ENCODE measurements at places on chromosomes 6 and 20.

GRCh38 chr6:13561624-13562267 lies 12.7 kb upstream of the SIRT5 start:
- DNase-seq, result no peak

- no peak for DNase-seq
Observed at GRCh38 chr6:12704946-12705345, 11.6 kb upstream of the PHACTR1 start.

- no peak for DNase-seq
Observed at GRCh38 chr20:36720510-36720909, 25.4 kb downstream of the NDRG3 start.

DNA sequence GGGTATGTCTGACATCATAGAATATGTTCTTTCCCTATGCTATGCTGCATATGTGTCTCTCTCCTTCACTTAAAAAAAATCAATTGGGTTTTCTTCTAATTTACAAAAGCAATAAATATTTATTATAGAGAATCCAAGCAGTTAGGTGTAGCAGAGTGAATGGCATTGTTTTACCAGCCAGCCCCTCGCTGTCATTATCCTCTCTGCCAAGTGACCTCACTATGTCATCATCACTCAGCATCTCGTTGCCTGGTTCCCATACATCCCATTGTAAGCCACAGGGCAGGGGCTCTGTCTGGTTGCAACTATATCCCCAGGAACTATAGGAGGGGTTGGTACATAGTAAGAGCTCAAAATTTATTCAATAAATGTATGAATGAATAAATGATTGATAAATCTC lies 31.3 kb downstream of the KIAA0319 start:
- no peak for DNase-seq

DNA sequence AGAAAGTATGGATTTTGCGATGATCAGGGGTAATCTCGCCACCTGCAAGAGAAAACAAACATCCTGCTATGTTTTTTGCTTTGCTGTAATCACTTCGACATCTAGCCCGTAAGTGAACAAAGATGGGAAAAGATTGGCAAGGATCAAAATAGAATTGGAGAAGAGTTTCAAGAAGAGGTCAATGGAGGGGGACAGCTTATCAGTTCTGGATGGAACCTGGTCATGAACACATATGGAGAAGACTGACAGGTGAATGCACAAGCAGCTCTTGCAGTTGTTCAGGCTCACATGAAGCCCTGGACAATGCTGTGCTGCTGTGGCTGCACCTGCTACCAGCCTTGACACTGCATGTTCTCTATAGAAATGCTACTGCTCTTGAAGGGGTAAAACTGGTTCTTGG lies 222.1 kb downstream of the BCAS1 start:
- no peak for DNase-seq

GRCh38 chr20:11159728-11160127 lies 485.9 kb upstream of the JAG1 start:
- DNase-seq, result peak; percentile 13

DNA sequence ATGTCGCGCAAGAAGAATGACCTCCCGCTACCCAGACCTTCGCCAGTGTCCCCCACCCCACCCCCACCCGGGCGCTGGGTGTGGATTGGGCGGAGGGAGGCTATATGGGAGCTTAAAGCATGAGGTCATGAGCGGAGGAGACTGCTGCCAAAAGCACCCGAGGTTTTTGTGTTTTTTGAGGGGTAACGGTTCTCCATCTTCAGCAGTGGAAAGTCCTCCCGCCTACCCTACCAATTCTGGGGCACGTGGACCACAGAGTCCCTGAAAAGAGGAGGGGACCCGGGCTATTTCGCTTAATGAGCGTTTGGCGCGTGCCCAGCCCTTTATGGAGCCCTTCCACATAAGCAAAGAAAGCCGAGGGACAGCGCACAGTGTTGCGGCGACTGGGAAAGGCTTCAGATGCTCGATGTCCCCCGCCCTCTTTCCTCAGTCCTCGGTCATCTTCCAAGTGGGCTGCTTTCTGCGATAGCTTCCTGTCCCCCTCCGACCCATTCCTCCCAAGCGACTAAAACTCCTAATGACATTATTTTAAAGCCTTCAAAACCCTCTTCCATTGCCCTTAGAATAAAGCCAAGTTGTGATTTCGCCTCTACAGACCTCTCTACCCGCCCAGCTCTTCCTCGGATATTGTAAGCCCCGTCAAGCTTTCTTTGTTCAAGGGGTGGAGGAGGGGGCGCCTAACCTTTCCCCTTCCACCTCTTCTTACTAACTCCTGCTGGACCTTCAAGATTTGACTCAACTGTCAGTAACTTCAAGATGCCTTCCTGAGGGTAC lies 2.1 kb upstream of the TRERF1 start:
- peak; percentile 76 for DNase-seq

- DNase-seq, result no peak
Observed at GRCh38 chr6:3484946-3485345, 28.1 kb upstream of the SLC22A23 start.

DNA sequence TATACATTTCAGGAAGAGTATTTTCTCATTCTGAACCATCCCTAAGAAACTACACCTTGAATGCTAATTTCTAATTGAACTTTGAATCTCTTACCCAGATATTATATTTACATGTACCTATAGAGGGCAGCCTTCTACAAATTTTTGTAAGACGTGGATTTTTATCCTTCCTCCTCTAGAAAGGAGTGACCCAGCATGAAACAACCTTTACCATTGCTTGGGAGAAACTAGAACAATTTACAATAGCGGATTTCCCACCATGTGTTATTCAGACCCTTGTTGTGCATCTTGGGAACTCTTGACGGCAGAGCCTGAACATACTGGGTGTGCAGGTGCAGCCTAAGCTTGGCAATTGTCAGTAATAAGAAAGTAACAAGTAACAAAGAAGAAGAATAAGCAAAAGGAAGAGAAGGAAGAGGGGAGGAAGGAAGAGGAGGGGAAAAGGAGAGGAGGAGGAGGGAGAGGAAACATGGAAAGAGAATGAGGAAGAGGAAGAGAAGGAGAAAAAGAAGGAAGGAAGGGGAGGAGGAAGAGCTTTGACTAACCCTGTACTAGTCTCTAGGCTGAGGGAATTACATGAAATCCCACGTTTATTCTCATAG lies 10.8 kb upstream of the TAAR1 start:
- DNase-seq, result peak; percentile 72

DNA sequence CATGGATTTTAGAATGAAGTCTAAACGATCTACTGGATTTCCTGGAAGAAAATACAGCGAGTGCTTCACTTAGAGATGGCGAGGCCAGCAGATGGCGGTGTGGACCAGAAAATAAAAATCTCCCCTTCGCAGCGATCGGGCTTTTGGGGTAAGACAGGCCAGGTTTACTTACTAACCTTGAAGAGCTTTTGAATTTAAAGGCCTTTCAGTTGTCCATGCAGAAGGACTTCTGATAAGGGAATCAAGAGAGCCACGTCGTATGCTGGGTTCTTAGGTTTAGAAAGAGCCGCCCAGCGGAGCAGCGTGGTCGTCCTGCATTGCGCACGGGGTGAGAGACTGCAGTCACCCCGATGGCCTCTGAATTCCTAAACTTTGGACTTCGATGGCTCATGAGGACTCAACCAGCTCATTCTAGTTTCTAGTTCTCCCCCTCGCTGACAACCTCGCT lies 125.2 kb upstream of the RALGAPA2 start:
- DNase-seq, result peak; percentile 74

- no peak for DNase-seq
Observed at GRCh38 chr6:39879535-39879934, 54.7 kb downstream of the MOCS1 start.

- DNase-seq, result no peak
Observed at GRCh38 chr20:55596431-55596830, 408.9 kb downstream of the CBLN4 start.

DNA sequence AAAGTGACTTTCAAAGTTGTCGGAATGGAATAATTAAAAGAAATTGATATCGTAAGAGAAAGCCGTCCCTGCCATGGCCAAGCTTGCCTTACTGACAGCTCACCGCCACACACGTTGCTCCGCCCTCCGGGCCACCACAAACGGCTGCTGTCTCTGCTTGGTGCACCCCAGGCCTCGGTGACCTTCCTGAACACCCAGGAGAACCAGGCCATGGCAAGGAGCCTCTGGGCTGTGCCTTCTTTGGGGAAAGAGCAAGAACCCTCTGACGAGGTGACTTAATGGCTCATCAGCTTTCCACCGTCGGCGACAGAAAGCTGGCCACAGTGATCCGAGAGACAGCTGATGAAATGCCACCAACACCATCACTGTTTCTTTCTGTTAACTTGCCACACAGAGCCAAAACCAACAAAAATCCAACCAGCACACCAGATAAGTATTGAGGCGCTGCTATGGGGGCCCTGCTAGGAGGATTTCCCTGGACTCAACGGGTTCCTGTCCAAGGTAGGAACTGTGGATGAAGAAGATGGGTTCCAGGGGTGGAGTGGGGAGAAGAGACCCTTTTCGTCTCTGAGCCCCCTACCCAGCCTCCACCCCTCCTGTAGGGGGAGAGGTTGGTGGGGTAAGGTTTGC lies 61.4 kb downstream of the NPEPL1 start:
- DNase-seq, result no peak

GRCh38 chr6:112468359-112468758 lies 121.2 kb downstream of the RFPL4B start:
- DNase-seq, result peak; percentile 22

DNA sequence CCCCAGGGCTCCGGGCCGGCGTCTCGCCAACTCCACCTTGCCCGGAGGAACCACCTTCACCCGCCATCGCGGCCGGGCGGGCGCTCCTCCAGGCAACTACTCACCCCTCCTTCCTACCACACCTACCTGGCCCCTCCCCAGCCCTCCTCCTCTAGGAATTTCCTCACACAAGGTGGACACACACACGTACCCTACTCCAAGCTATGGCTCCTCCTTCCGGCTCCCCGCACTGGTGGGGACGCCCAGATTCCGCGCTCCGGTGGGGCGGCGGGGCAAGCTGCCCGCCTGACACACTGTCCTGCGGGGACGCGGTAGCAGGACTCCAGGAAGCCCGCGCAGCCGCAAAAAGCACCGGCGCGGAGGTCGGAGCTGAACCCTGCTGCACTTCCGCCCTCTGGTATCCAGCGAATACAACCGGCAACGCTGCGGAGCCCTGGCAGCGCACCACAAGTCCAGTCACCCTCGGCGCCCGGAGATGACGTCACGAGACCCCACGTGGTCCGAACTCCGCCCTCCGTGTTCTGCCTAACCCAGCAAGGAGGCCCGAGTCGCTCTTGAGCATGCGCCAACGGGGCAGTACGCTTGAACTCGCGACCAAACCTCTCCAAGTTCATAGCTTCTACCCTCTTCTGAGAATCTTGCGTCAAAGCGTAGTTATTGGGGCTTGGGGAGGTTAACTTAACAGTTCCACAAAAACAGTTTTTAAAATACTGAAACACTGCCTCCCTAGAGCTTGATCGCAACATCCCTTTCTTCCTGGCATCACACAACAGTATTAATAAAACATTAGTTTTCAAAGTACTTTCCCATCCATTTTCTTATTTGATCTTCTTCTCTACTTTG lies at the start of gene ATG5:
Gene ATG5 (minus strand): TSS at position 425 of the 843 bp plus-strand sequence. CDS start 9,552 bp downstream, outside the sequence.
- DNase-seq, result peak; percentile 99

- DNase-seq, result no peak
Observed at GRCh38 chr20:37385659-37386504, 39.9 kb downstream of the SRC start.

GRCh38 chr20:10090588-10091166 lies 55.9 kb downstream of the ANKEF1 start:
- peak; percentile 75 for DNase-seq

DNA sequence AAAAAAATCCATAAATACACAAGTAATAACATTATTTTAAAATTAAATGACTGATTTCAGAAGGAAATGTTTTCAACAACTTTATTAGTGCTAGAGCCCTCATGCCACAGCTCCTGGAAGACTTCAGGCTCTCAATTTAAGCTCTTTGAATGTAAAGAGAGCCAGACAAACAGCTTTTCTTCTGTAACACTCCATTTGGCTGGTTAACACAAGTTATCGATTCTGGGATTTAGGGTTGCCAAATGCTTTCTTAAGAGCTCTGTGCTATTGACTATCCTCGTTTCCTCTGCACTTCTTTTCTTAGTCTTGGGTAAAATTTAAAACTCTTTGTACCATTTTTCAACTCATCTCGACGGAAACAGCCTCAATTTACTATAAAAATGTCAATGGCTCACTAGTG lies 402.5 kb downstream of the PRKN start:
- DNase-seq, result no peak

DNA sequence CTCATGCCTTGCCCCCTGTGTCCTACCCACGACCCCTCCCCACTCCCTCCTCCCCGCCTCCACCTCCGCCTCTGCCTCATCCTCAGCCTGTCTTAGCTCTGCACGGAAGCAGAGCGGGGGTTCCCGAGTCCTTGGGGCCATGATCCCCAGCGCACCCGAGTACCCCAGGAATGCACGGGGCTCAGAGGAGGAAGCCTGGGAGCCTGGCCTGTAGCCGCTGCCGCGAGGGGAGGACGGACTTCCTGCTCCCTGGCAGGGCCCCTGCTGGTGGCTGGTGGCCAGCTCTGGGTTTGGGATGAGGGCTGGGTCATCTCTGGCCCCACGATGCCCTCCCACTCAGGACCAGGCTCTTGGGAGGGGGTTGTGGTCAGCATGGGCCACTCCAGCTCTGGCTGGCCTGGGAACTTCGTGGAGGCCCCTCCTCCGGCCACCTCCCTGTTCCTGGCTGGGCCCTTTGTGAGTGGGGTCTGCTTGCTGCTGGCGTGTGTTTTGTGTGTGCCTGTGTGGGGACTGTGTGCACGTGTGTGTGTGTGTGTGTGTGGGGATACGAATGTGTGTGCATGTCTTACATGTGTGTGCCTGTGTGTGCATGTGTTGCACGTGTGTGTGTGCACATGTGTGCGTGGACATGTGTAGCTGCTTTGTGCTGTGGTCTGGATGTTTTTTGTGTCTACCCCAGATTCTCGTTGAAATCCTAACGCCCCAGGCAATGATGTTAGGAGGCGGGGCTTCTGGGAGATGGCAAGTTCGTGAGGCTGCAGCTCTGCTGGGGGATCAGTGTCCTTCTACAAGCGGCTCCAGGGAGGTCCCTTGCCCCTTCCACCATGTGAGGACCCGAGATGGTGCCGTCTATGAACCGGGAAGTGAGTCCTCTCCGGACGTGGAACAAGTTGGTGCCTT lies 1.3 kb upstream of the RBBP8NL start:
- no peak for DNase-seq

GRCh38 chr6:144131248-144131709 lies 19.0 kb upstream of the STX11 start:
- no peak for DNase-seq

DNA sequence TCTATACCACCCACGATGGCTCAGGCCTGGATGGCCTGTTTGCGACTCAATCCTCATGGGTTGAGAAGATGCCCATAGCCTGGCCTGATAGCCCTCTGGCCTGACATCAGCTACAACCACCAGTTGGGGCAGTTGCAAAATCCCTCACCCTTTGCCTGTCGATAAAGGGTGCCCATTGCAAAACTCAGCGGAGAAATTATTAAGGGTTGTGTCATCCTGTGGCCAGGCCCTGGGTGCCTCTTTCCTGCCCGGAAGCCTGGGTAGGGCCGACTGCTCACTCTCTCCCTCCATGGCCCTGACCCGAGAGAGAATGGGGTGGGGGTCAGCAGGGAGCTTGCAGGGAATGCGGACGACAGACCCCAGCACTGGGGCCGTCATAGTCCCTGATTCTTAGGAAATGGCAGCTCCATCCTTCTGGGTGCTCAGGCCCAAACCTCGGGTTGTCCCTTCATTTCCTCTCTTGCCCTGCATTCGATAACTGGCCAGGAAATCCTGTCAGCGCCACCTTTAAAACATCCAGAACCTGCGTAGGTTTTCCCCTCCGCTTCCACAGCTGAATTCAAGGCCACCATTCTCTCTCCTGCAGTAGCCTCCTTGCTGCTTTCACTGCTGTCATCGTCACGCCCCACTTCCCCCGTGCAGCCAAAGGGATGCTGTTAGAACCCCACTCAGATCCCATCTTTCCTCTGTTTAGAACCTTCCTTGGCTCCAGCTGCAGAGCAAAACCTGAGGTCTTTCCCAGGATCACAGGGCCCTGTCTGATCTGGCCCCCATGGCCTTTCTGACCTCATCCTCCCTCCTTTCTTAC lies 31.1 kb downstream of the CEBPB start:
- no peak for DNase-seq
